IMR-90 (cell line): ENCODE measurements at places on chromosomes 5 and 9. TPM values are rescaled to one million over a fixed set of nuclear protein-coding genes. Genes with fewer than 3 reads are reported as not detected.

The CARD6 gene
- 4.2 and 4.3 TPM in 2 replicates for total RNA-seq

The GM2A gene
- total RNA-seq = 18.5 and 18.6 TPM in 2 replicates

The IFNB1 gene
- not detected in 2 replicates for total RNA-seq

The LPCAT1 gene
- 17.7 and 22.2 TPM in 2 replicates for total RNA-seq

The ABITRAM gene
- 8.6 TPM in 2 replicates for total RNA-seq

The SELENOP gene
- 0.28 and 1.1 TPM in 2 replicates for total RNA-seq

The NIPAL4 gene
- 0.18 and 0.28 TPM in 2 replicates for total RNA-seq

DNA sequence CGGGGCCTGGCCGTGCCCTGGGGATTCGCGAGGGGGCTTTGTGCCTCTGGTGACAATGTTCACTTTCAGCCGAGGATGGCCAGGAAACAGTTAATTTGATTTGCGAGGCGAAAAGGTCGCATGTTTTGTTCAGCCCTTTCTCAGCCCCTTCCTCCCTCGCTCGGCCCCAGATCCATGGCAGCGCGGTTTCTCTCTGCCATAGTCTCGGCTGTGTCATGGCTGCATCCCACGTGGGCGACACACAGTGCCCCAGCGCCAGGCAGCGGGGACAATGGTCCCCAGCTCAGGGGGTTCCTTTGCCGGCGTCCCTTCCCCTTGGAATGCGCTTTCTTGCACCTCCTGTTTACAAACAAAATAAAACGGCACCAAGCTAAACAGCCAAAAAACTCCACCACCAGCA is 370.3 kb upstream of the IRX2 start:
- H3K4me3 ChIP-seq = no peak overlapping the region
- H3K36me3 ChIP-seq = no peaks in the 10 kb centered on the region
- no peak for DNase-seq
- H3K27me3 ChIP-seq = no peaks in the 10 kb centered on the region

DNA sequence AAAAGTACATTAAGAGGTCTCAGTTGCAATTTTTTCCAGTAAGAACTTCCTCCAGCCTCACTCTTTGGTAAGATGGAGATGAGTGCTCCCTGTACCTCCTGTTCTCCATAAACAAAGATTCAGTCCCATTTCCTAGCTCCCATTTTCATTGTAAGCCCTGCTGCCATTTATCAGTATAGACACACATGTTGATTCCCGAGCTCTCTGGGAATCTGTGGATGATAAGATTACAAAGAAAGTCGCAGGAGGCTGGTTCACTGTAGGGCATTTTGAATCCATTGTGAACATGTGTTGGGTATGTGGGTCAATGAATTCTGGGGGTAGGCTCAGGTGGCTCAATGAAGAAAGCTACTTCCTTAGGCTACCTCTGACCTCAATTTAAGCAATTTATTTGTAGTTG is 36.7 kb downstream of the RGMB start:
- no peak overlapping the region for H3K4me3 ChIP-seq
- H3K27ac ChIP-seq = no peak overlapping the region
- H3K36me3 ChIP-seq = no peaks in the 10 kb centered on the region
- DNase-seq = no peak

GRCh38 chr5:60223342-60223741 is 329.8 kb upstream of the PDE4D start:
- H3K27me3 ChIP-seq = no peaks in the 10 kb centered on the region
- DNase-seq = no peak
- H3K27ac ChIP-seq = no peak overlapping the region
- no peak overlapping the region for H3K4me3 ChIP-seq
- no peaks in the 10 kb centered on the region for H3K36me3 ChIP-seq
- H3K4me1 ChIP-seq = no peaks in the 10 kb centered on the region

DNA sequence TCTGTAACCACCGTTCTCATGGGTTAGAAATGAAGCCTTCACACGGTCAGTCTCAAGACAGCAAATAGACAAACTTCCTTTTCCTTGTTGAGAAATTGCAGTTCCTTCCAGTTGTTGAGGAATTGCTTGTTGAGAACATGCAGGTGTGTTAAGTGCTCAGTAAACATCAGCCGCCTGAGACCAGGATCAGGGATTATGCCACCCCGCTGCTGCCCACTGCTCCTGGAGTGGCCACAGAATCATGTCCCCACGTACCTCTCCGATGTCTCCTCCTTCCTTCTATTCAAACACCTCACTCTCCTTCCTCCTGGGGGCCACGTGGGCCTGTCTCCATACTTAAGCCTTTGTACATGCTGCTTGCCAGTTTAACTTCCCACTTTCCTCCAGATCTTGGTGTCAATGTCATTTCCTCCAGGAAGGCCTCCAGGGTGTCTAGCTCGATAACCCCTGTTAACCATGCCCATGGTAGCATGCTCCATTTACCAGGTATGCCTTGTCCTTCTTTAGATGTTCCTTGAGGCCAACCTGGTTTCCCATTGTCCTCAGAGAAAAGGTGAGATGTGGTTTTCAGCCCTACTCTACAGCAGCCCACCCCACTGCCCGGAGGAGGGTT is 33.8 kb upstream of the RPL26L1 start:
- H3K36me3 ChIP-seq = peaks cover 33% of the 10 kb centered on the region
- peak overlapping the region; percentile 7; the same call in 1 of the 2 replicates for H3K27ac ChIP-seq
- no peak for DNase-seq
- H3K27me3 ChIP-seq = no peaks in the 10 kb centered on the region

- H3K4me1 ChIP-seq = no peaks in the 10 kb centered on the region
- DNase-seq = no peak
- no peak overlapping the region for H3K27ac ChIP-seq
- H3K4me3 ChIP-seq = no peak overlapping the region
- H3K27me3 ChIP-seq = peaks cover 5% of the 10 kb centered on the region
Measured at GRCh38 chr9:81137976-81138568, 551.3 kb downstream of the TLE1 start.

- no peaks in the 10 kb centered on the region for H3K4me1 ChIP-seq
- no peak overlapping the region for H3K27ac ChIP-seq
- peaks cover 27% of the 10 kb centered on the region for H3K27me3 ChIP-seq
- no peak for DNase-seq
- H3K36me3 ChIP-seq = no peaks in the 10 kb centered on the region
- no peak overlapping the region for H3K4me3 ChIP-seq
Measured at GRCh38 chr9:70940605-70941004, 180.8 kb downstream of the TRPM3 start.

DNA sequence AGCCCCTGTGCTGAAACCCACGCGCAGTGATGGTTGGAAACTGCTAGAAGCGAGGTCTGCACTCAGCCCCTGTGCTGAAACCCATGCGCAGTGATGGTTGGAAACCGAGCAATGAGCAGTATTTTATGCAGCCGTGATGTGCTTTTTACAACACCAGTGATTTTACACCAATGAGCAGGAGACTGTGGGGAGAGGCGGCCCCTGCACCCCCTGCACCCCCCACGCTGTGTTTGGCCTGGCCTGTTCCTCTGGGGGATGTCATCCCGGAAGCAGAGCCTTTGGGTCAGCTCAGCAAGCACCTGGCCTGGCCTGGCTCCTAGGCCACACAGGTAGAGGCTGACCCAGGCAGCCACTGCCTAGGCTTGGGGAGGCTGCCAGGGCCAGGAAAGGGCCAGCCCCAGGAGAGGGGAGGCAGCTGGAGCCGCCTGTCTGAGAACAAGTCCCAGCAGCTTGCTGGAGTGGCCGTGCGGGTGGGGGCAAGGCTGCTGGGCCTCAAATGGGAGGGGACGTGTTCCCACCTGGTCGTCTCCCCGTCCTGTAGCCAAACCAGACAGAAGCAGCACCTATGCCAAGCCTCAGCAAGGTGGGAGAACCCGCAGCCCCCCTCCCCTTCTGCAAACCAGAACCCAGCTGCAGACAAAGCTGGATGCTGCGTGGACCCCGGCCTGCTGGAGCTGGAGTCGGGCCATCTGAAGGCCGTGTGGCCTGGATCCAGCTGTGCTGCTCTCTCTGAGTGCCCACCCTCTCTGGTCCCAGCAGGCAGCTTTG is 46.8 kb downstream of the DBH start:
- no peaks in the 10 kb centered on the region for H3K4me1 ChIP-seq
- DNase-seq = no peak
- H3K27me3 ChIP-seq = no peaks in the 10 kb centered on the region; the same call in 1 of the 2 replicates
- no peaks in the 10 kb centered on the region for H3K36me3 ChIP-seq

DNA sequence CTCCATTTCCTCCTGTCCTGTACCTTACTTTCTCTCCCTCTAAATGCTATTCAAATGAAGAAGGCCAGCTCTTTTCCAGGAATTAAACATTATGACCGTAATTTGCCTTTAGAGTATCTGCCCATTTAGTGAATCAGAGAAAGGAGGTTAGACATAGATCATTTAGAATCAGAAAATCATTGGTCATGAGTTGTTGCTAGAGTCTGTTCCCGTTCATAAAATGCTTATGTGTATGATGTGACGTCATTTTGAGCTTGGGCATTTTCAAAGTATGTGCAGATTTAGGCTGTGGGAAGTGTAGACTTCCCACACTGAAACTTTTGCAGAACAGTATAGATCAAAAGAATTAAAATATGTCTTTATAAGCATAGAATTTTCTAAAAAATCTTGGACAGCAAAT is 163.0 kb downstream of the ALDH1A1 start:
- H3K36me3 ChIP-seq = no peaks in the 10 kb centered on the region
- no peaks in the 10 kb centered on the region for H3K27me3 ChIP-seq
- H3K4me3 ChIP-seq = no peak overlapping the region
- no peak for DNase-seq

DNA sequence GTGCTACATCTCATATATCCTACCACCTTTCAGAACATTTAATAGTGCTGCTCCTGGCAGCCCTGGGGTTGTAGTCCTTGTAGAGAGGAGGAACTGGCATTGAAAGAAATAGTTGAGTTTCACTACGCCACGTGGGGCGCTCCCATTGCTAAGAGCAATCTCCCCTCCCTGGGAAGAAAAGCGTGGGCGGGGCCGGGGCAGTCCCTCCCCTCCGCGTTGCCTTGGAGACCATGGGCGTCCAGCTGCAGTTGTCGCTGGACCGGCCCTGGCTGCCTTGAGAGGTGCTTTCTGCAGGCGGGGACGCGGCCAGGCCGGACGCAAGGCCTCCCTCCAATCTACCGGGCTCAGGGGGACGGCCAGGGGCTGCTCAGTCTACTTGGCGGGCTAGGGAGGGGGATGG is 368 bp upstream of the CCDC180 start:
- H3K4me1 ChIP-seq = no peaks in the 10 kb centered on the region
- no peaks in the 10 kb centered on the region for H3K36me3 ChIP-seq
- no peak overlapping the region for H3K27ac ChIP-seq
- no peaks in the 10 kb centered on the region for H3K27me3 ChIP-seq
- peak; percentile 57 for DNase-seq
